ENCODE measurements at places on chromosomes 11 and 22.

DNA sequence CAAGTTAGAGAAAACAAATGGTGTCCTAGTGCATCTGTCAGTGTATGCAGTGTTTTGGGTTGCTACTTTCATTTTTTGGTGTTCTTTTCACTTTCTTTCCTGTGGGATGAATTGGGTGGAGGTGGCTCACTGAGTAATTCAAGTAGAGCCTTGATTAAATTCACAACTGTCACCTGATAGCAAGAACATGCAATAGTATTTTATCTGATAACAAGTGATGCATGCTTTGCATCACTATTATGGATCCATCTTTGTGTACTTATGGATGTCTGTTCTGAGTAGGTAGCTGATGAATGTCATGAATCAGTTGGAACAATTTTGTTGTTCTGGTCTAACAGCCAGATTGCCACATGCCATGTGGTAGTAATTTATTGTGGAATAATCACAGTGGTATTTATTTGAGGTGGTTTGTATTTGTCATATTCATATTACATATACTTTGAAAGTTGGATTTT lies 87.5 kb downstream of the DDX10 start:
- peak; percentile 31 for DNase-seq

DNA sequence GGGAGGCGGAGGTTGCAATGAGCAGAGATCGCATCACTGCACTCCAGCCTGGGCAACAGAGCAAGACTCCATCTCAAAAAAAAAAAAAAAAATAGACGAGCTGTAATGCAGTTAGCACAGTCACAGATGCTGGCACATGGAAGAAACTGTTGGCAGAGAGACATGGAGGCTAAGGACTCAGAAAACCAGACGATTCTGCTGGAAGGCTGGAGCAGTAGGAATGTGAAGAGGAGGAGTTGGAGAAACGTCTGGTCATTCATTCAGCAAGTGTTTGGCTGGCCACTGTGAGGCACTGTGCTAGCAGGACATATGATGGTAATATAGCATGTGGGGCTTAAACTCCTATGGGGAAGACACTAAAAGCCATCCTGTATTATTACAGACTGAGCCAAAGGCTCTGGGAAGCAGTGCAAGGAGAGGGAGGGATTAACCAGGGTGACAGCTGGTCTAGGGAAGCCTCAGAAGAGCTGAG lies 5.0 kb downstream of the UQCR10 start:
- DNase-seq = no peak

- no peak for DNase-seq
Measured at GRCh38 chr11:86418513-86418912, 43.8 kb downstream of the CCDC81 start.

DNA sequence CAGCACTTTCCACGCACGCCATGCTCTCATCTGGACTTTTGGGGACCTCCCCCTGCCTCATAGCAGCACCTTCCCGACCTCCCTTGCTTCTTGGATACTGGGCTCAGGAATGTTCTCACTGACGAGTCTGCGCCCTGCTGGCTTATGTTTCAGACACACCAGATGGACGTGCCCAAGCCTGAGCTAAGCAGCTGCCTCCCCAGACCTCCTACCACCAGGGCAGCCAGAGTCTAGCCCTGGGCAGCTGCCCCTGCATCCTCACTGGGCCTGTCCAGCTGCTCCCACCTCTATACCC lies 13.2 kb upstream of the RGL4 start:
- DNase-seq = no peak

- DNase-seq = no peak
Measured at GRCh38 chr11:97702951-97703350, 1313.1 kb downstream of the JRKL start.

DNA sequence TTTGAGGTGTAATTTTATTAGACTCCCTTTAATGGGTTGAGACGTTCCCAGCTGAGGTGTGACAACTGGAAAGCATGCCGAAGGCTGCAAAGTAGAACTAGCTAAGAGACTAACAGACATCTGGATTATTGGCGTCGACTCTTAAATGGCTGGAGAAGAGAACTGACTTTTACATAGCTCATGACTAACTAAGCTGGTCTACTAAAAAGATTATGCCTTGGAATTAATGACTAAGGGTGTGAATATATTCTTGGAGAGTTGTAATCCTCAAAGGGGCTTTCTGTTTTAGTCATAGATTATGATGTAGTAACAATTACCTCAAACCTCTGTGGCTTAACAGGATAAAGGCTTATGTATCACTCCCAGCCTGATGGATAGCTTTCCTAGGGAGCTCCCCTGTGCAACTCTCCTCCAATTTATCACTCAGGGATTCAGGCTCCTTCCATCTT lies 39.5 kb upstream of the SLC5A12 start:
- DNase-seq = no peak

GRCh38 chr22:44580176-44581095 lies 82.4 kb upstream of the RTL6 start:
- no peak for DNase-seq

DNA sequence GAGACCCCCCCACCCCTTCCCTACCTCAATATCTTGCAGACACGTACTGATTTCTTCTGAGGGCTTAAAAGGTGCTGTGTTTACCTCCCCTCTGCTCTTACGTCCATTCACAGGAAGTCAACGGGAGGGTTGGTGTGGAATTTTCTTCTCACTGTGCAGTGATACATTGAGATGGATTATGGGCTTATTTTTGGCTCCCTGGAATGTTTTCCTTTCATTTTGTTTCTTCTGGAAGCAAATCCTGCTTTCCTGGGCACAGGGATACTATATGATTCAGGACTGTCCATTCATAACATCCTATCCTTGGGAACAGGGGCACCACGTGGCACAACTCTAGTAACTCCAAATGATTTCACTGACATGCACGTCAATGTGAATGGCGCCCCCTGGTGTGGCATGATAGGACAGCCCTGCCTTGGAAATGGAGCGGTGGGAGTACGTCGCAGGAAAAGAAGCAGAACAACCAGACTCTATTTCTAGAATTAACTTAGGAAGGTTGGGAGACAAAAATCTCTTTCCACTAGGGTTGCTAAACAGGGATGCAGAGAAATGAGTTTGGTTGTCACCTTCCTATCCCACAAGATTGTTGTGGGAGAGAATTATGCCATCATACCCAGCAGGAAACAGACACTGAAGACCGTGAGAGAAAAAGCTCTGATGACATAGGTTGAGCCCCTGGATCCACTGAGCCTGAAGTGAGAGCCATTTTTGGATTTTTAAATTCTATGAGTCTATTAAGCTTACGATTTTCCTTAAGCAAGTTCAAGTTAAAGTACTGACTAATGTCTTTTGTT lies 146.5 kb upstream of the RAG2 start:
- no peak for DNase-seq

GRCh38 chr11:64475145-64475544 lies 115.9 kb upstream of the SLC22A12 start:
- DNase-seq = no peak

DNA sequence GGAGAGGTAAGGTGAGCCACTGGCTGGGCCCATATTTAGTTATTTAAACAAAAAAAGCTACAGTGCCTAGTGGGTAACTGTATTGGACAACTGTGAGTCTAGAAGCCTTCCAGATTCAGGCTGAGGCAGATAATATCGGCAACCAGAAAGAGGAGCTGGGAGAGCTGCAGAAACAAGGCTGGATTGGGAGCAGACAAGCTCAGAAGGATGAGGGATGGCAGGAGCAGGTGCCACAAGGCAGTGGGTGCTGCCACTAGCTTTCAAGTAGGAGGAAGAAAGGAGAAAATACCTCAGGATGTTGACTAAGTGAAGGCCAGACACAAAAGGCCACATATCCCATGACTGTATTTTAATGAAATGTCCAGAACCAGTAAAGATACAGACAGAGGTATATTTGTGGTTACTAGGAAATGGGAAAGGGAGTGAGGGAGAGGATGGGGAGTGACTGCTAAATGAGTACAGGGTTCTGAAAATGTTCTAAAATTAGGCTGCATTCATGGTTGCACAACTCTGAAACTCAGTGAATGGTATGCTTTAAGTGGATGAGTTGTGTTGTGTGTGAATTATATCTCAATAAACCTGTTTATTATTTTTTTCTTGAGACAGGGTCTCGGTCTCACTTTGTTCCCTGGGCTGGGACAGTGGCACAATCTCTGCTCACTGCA lies 11.8 kb upstream of the RAPSN start:
- no peak for DNase-seq

DNA sequence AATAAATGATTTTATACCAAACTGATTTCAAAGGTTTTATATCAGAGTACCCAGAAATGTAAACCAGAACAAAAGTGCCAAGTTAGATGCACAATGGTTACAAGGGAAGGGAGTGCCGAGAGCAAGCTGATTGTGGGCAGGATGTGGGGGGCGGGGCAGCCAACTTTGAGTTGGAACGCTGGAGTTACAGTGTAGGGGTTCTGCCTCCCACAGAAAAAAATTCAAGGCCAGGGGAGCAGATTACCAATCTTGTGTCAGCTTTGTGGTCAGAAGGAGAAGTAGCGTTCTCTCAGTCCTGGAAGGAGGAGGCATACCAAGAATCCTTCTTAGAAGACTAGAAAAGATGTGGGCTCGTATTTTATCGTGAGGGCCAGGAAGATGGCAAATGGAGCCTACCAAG lies 15.9 kb upstream of the POU2AF2 start:
- DNase-seq = no peak

DNA sequence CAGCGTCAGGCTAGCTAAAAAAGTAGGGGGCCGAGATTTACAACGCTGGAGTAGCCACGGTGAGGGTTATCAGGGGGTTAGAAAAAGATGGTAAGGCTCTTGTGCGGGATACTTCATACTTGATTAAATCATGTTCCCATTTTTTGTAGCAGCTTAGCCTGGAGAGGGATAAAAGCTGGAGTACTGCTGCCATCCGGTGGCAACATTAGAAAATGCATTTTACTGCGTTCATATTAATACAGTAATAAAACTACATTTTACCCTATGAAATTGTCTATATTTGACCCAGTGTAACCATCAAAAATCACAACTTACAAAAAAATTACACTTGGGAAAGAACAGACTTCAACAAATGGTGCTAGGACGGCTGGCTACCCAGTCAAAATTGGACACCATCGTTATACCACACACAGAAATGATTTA lies 17.3 kb downstream of the RPUSD4 start:
- DNase-seq = no peak

DNA sequence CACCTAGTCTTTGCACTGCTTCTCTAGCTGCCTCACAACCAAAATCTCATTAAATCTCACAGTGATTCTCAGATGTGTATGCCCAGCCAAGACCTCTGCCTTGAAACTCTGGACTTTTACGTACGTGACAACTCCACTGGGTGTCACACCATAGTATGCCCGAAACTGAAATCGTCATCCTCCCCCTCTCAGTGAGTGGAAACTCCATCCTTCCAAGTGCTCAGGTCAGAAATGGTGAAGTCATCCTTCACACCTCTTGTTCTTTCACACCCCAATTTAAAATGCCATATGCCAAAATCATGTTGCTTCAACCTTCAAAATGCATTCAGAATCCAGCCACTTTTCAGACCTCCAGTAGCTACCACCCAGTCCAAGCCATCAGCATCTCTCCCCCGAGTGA lies 42.5 kb downstream of the SFI1 start:
- DNase-seq = no peak

DNA sequence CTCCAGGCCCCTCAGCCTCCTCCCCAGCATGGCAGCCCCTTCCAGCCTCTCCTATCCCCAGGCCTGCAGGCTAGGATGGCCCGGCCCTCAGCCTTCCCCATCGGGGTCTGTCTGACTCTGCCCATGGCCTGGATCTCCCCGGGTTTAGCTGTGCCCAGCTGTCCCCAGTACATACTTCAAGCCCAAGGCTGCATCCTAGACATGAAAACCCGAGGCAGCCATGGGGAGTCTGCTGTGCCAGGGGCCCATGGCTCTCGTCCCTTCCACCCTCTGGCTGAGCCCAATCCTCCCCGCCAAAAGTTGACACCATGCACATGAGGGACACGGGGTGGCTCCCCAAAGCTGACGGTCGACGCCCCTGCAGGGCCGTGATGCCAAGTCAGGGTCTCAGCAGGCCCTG lies 22.2 kb upstream of the FADD start:
- DNase-seq = no peak

DNA sequence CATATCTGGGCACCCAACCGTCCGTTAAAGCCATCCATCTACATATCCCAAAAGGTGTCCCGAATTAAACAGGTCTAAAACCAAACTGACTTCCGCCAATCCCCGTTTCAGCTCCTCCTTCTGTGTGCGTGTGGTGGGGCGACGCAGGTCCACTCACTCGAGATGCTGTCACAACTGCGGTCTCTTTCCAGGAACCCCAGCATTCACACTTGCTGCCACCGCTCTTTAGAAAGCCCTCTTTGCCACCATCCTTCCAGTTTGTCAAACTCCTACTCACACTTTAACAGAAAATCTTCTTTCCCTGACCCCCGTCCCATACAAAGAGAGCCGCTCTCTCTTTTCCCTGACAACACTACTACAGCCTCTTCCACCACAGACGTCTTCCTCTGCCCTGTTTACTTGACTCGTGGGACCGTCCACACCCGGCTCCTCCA lies 467 bp downstream of the ESS2 start:
- DNase-seq = no peak

- no peak for DNase-seq
Measured at GRCh38 chr11:11215058-11215815, 137.8 kb downstream of the CSNK2A3 start.

GRCh38 chr11:9274499-9275258 lies 9.5 kb upstream of the DENND5A start:
- DNase-seq = no peak

Measured in HS-5 (cell line).